Tibial nerve (tissue), 4 donors: ENCODE measurements at places on chromosomes 6 and 20.

- no peak for DNase-seq
These were observed 191.8 kb upstream of the LRFN2 start for GRCh38 chr6:40778918-40779317.

DNA sequence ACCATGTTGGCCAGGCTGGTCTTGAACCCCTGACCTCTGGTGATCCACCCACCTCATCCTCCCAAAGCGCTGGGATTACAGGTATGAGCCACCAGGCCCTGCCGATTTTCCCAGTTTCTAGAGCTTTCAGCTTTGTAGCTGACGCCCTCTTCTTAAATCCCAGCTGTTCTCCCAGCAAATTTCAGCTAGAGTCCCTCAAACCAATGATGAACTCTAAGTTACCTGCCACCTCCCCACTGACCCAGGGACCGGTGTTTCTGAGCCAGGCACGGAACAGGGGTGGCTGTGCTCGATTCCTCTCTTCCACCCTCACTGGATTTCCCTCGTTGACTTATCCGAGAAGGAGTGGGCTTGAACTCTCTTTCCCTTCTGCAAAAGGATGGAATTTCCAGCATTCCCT is 39.1 kb downstream of the SUN5 start:
- peak; percentile 1 for DNase-seq

GRCh38 chr6:151617539-151617938 is 123.7 kb downstream of the CCDC170 start:
- DNase-seq, result no peak

DNA sequence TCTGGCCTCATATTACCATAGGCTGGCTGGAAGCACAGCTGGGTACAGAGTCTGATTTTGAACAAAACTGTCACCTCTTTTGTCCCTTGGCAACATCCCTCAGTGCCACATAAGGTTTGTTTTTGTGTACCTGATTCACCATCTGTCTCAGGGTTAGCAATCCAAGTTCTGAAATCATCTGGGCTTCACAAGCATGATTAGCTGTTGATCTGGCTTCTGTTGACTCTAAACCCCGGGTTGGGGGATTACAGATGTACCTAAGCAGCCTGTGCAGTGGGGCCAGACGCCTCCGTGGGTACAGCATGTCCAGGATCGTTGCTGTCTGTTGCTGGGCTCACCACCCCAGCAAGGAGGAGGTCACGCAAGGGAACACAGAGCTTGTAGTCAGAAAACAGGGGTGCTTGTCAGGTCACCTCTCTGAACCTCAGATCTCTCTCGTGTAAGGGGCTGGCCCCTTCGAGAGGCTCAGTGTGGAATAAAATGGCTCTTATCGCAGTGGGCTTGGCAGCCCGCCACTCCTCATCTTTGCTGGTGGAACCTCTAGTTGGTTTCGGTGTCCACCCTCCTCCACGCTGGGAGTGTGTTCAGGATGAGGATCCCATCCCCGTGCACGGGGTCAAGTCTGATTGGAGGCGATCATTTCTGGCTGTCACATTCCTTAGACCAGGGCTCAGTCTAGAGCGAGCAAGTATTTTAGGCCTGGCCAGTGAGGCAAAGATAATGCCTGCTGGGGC is 39.2 kb upstream of the ZNF831 start:
- DNase-seq, result no peak

- DNase-seq, result no peak
These were observed 64.2 kb downstream of the SGK1 start for GRCh38 chr6:134253681-134254080.

- no peak for DNase-seq
These were observed 41.9 kb downstream of the EDN3 start for GRCh38 chr20:59342023-59342957.

- no peak for DNase-seq
These were observed 48.8 kb downstream of the PRL start for GRCh38 chr6:22247916-22248482.

DNA sequence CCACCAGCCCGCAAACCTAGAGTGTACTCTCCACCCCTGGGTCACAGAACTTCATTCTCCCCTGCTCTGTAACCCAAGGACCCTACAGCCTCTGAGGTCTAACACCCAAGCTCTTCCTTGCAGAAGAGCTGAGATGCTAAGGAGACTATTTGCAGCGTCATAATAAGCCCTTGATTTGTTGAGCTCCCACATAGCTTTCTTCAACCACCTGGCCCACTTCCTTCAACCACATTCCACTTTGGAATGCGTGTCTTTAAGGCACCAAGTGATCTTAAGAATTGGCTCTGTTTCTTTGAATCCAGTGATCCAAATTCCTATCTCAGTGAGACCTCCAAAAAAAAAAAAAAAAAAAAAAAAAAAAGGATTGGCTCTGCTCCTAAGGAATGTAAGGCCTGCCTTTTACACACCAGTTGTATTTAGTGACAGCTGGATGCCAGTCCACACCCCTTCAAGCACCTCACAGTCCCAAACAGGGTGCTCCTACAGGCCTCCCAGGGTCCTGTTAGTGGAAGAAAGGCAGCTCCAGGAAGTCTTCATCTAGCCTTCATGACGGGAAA is 106.2 kb downstream of the UBE3D start:
- no peak for DNase-seq

GRCh38 chr20:1206366-1207148 is 3.3 kb downstream of the C20orf202 start:
- DNase-seq, result no peak

DNA sequence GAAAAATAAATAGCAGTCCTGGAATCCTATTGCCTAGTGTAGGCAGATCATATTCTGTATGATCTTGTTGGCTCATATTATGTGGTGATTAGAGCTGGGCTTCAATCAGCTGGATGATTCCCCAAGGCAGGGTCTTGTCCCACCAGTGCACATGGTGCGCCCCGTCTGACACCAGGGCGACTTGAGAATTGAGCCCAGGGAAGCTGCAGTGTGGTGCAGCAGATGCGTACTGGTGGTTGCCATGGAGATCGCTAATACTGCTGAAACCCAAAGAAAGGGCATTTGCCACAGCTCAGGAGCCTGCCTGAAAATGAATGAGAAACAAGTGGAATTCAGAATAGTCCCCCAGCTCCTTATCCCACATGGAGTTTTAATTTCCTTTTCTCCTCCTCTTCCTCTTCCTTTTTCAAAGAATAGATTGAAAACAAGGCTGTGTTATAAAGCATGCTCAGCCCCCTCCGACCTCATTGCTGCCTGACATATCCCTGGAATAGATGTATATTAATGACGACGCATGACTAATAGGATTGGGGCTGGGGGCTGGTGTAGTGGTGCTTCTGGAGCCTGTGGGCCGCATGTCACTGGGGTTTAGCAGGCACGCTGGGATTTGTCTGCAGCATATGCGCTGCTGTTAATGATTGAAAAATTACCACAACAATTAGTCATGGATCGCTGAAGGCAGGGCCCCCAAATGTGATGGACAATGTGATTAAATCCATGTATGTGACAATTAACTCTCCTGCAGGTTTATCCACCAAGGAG is 210.5 kb downstream of the FARS2 start:
- DNase-seq, result no peak

- no peak for DNase-seq
These were observed 2.3 kb downstream of the TOX2 start for GRCh38 chr20:43916881-43917371.

DNA sequence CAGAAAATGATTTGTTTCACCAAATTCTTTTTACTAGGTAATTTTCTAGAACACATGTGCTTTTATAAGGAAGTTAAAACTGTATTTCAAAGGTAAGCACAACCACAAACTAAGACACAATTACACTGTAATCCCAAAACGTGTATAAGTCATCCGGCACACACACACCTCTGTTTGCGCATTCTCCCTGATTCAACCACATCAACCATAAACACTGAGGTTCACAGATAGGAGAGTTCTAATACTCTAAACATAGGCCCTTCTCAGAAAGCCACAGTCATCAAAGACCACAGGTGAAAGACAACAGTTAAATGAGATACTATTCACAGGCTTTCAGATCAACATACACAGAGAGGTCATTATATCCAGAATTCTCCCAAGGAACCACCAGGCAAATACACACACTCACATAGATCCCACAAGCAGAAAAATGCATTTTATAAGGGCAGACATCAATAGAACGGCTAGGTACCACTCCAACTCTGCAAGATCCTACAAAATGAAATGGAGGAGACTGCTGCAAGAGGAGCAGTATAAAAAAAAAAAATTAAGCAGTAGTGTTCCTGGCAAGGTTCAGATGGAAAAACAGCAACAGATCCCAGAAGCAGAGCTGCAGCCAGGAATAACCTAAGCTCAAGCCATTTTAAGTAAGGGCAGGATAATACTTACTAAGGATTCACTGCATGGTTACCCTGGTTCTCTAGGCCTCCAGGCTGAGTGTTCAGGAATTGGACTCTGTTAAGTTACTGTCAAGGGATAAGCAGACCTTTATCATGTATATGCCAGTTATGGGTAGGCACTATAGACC is 6.6 kb upstream of the FBXO9 start:
- no peak for DNase-seq

DNA sequence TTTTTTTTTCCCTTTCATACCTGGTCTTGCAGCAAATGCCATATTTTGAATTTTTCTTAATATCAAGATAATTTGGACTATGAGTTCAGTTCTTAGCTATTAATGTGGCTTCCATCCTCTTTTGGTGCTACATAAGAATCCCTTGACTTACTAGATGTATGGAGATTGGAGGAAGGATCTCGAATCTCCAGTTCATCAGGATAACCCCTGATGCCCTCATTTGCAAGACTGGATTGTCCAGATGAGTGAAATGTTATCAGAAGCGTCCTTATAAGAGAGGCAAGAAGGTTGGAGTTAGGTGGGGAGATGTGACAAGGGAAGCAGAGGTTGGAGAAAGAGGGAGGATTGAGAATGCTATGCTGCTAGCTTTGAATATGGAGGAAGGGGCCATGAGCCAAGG is 499.6 kb upstream of the SYNCRIP start:
- no peak for DNase-seq

DNA sequence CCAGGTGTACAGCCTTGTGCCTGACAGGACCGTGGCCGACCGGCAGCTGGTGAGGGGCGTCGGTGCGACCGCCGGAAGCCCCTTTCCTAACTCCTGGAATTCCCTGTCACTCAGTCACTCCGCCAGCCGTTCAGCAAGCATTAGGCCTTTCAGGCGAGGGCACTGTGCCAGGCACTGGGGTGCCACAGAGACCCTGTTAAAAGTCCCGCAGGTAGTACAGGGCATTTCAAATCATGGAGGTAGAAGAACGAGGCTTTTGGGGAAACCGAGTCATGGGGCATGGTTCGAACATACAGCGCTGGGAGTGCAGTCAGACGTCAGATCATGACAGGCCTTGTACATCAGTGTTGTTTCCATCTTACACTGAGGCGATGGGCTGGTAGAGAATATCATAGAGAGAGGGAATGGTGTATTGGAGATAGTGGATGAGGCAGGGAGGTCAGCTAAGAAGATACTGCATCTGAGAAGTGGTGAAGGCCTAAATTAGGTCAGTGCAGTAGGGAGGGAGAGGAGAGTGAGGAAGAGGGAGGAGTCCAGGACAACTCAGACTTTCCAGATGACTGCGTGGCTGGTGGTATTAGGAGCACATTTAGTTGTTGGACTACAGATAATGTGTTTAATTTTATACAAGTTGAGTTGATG is 892 bp upstream of the DXO start:
- no peak for DNase-seq

- no peak for DNase-seq
These were observed 282.7 kb downstream of the PLCB1 start for GRCh38 chr20:8414586-8415274.

DNA sequence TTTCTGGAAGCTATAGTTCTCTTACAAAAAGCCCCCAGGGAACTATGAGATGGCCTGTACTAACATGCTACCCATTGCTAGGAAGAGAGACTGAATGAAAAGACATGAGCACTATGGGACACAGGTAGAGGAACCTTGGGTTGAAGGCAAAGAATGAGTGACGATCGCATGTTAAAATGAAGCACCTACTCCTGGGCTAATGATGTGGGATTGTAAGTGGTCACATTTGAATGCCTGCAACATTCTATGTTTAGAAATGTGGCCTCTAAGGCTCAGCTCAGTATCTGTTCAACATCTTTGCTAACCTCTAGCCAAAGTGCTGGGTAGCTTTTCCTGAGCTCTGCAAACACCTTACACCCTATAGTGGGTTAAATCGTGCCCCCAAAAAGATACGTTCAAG is 5.2 kb upstream of the ZC3H12D start:
- DNase-seq, result no peak

- DNase-seq, result no peak
These were observed 43.8 kb downstream of the ERMARD start for GRCh38 chr6:169795196-169795595.

DNA sequence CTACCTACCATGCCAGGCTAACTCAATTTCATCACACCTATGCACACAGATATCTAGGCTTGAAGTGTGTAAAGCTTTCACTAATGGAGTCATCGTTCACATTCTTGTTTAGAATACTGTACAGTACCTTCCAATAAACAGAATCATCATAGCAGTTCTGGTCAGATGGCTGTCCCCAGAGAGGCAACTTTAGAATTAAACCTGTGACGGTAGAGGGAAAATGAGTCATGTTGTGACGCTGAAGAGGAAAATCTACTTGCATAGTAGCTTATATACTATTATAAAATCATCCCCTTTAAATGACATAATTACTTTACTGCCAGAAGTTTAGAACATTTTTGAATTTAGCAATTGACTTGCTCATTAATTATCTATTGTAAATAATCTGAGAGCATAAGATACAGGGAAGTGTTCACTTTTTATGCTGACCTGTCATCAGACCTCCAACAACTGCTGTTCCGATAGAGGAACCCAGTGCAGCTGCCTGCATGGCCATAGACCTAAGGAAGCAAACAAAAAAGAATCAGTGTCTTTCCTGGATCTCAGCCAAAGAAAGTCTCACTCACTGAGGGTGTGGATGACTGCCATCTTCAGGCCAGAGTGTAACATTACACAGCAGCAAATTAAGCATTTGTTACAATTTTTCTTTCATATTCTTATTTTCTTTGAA is 29.8 kb downstream of the RHAG start:
- no peak for DNase-seq

- no peak for DNase-seq
These were observed 61.6 kb downstream of the SRC start for GRCh38 chr20:37407573-37408002.

- no peak for DNase-seq
These were observed 38.2 kb downstream of the MBOAT1 start for GRCh38 chr6:20173833-20174792.

DNA sequence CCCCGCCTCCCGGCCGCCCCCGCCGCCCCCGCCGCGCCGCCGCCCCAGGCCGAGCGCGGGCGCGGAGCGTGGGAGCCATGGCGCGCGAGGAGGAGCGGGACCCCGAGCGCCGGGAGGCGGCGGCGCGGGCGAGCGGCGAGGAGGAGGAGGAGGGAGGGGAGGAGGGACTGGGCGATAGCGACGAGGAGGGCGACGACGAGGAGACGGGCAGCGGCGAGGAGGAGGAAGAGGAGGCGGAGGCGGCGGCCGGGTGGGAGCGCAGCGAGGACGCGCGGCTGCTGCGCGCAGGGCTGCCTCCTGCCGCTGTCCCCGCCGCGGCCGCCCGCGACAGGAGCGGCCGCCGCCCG is at the start of gene SLC24A3:
TSS of gene SLC24A3 (plus strand) at position 174 of the 347 bp plus-strand sequence.
- DNase-seq, result no peak
